Myometrial cell (primary cell): ENCODE measurements at places on chromosomes 7 and 10. TPM values are rescaled to one million over a fixed set of nuclear protein-coding genes. Genes with fewer than 3 reads are reported as not detected.

Gene TUBB8
- total RNA-seq, result not detected in 2 replicates

Gene SFXN4
- total RNA-seq, result 16.1 and 16.7 TPM in 2 replicates

Gene ADCY1
- 0.71 TPM in 1 of 2 replicates, not detected in the other for total RNA-seq

Gene COL28A1
- under 0.01 and 0.35 TPM in 2 replicates for total RNA-seq

Gene DMBT1
- not detected in 2 replicates for total RNA-seq

Gene ATG9B
- not detected in 2 replicates for total RNA-seq

Gene PNLIP
- not detected in 2 replicates for total RNA-seq

Gene GNGT1
- total RNA-seq, result not detected in 2 replicates

Gene C10orf71
- total RNA-seq, result not detected in 2 replicates

Gene CYP2E1
- total RNA-seq, result 0.18 TPM in 1 of 2 replicates, not detected in the other

Gene ACHE
- total RNA-seq, result not detected in 2 replicates

Gene KCNIP2
- 0.18 TPM in 1 of 2 replicates, not detected in the other for total RNA-seq

Gene CLDN3
- not detected in 2 replicates for total RNA-seq

Gene SPDYE2B
- total RNA-seq, result not detected in 2 replicates

Gene ZC3HAV1L
- 1.4 and 9.2 TPM in 2 replicates for total RNA-seq

Gene CPVL
- total RNA-seq, result 2.6 TPM in 1 of 2 replicates, not detected in the other

Gene ADARB2
- total RNA-seq, result not detected in 2 replicates

Gene SCART1
- under 0.01 and 0.18 TPM in 2 replicates for total RNA-seq

Gene SEMA3A
- 11.8 and 18.4 TPM in 2 replicates for total RNA-seq

Gene TNS3
- total RNA-seq, result 80.1 and 80.7 TPM in 2 replicates

Gene GSTO2
- total RNA-seq, result 7.1 and 11.2 TPM in 2 replicates

Gene C10orf95
- not detected in 2 replicates for total RNA-seq

Gene OR2A12
- not detected in 2 replicates for total RNA-seq

Gene NET1
- 28.5 and 39.7 TPM in 2 replicates for total RNA-seq

Gene PLEKHS1
- not detected in 2 replicates for total RNA-seq

Gene CCDC3
- not detected in 2 replicates for total RNA-seq

Gene PRPS1L1
- not detected in 2 replicates for total RNA-seq
